ENCODE measurements at places on chromosomes 3 and 15. TPM values are rescaled to one million over a fixed set of nuclear protein-coding genes. Genes with fewer than 3 reads are reported as not detected.

DNA sequence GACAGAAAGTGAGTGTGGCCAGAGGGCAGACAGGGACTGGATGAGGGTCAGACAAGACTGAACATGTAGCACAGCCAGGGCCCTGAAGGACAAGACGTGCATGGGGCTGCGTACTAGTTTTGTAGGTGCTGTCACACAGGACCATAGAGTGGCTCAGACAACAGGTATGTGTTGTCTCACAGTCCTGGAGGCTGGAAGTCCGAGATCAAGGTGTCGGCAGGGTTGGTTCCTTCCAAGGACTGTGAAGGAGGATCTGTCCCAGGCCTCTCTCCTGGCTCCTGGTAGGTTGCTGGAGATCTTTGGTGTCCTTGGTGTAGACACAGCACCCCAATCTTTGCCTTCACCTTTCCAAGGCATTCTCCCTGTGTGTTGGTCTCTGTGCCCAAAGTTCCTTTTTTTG lies 136.4 kb downstream of the SRGAP3 start:
- no peaks in the 10 kb centered on the region for H3K36me3 ChIP-seq
- peaks cover 2% of the 10 kb centered on the region for H3K27me3 ChIP-seq
- no peak overlapping the region for H3K27ac ChIP-seq
- DNase-seq = no peak
- H3K4me3 ChIP-seq = no peak overlapping the region
- no peaks in the 10 kb centered on the region for H3K4me1 ChIP-seq

- no peak for DNase-seq
- no peaks in the 10 kb centered on the region for H3K4me1 ChIP-seq
- H3K27me3 ChIP-seq = no peaks in the 10 kb centered on the region
- H3K27ac ChIP-seq = no peak overlapping the region
- no peaks in the 10 kb centered on the region for H3K36me3 ChIP-seq
- H3K4me3 ChIP-seq = no peak overlapping the region
Measured at GRCh38 chr3:139312959-139313358, 30.9 kb upstream of the MRPS22 start.

DNA sequence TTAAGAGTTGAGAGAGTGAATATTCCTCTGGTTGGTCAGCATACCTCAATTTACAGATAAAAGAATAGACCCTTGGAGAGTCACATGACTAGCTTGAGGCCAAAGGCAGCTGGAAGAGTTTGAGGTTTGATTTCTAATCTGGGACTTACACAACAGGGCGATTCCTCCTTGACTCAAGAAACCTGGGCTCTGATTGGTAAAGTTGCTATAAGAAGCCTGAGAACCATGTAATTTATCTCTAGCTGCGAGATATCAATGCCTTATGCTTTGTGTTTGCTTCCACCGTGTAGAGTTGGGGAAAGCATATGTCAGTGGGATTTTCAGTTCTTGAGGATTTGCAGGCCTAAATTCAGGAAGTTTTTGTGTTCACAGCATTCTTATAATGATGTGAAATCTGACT lies 206.0 kb downstream of the KLHL25 start:
- no peaks in the 10 kb centered on the region for H3K27me3 ChIP-seq
- DNase-seq = no peak
- H3K36me3 ChIP-seq = peaks cover 55% of the 10 kb centered on the region
- no peak overlapping the region for H3K27ac ChIP-seq
- H3K4me1 ChIP-seq = peaks cover 19% of the 10 kb centered on the region

GRCh38 chr3:127011270-127011992 lies 28.5 kb downstream of the PLXNA1 start:
- no peaks in the 10 kb centered on the region for H3K36me3 ChIP-seq
- H3K4me3 ChIP-seq = no peak overlapping the region
- no peak for DNase-seq
- no peaks in the 10 kb centered on the region for H3K4me1 ChIP-seq

- no peaks in the 10 kb centered on the region for H3K36me3 ChIP-seq
- H3K27ac ChIP-seq = no peak overlapping the region
- H3K27me3 ChIP-seq = peaks cover 7% of the 10 kb centered on the region
- DNase-seq = no peak
Measured at GRCh38 chr3:160183345-160184076, 41.7 kb upstream of the C3orf80 start.

DNA sequence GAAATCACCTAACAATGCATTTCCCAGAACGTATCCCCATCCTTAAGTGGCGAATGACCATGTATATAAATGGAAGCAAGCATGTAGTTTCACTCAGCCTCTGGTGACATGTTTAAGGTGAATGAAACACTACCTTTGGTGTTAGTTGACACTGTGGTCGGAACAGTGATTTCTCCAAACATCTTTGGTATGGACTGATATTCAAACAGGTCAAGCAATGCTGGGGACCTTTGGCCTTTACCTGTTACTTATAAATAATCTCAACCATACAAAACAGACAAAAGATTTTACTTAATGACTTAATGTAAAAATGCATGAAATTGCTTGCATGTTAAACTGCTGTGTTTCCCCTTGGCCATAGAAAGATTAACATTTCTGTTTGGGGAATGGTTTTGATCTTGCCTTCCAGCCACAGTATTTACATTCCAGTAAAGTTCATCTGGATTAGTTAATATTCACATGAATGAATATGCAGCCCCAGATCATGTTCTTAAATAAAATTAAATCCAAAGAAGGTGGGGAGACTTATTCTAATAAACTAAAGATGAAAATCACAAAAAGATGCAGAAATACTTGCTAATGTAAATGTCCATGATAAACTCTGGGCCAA lies 74.4 kb upstream of the HES1 start:
- H3K4me3 ChIP-seq = no peak overlapping the region
- H3K4me1 ChIP-seq = peaks cover 26% of the 10 kb centered on the region
- H3K27me3 ChIP-seq = no peaks in the 10 kb centered on the region
- no peak overlapping the region for H3K27ac ChIP-seq
- no peak for DNase-seq
- H3K36me3 ChIP-seq = no peaks in the 10 kb centered on the region

MUC20 gene
- 15.6 TPM for total RNA-seq

Measured in B cell (primary cell).